ENCODE measurements at places on chromosomes 4 and X.

DNA sequence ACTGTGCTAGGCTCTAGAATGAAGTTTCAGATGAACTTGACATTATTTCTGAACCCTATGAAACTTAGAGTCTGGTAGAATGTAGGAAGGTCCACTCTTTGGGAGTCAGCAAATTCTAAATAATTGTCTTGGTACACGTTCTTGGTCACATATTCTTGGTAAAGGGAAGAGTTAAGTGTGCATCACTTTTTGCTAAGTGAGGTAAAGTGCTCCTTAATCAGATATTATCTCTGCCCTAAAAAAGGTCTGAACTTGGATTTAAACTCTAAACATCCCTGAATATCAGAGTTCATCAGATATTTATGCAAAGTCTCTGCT is 7.2 kb downstream of the OCIAD2 start:
- DNase-seq = no peak

DNA sequence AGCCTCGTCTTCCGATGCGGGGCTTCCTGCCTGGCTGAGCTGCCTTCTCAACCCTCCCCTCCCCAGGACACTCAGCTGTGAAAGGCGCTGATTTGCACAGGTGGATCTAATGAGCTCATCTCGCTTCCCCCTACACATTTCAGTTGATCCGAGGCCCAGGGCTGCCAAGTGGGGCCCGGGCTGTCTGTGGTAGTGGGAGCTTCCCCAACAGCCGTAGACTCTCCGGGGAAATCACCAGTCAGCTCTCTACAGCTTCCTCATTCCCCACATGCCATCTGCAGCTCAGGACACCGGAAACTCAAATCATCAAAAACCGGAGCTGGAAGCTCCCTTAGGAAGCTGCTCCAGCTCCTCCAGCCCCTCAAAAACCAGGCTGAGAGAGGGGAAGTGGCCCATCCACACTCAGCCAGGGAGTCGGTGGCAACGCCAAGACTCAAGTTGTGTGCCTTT is 56.2 kb downstream of the SMIM20 start:
- DNase-seq = no peak

DNA sequence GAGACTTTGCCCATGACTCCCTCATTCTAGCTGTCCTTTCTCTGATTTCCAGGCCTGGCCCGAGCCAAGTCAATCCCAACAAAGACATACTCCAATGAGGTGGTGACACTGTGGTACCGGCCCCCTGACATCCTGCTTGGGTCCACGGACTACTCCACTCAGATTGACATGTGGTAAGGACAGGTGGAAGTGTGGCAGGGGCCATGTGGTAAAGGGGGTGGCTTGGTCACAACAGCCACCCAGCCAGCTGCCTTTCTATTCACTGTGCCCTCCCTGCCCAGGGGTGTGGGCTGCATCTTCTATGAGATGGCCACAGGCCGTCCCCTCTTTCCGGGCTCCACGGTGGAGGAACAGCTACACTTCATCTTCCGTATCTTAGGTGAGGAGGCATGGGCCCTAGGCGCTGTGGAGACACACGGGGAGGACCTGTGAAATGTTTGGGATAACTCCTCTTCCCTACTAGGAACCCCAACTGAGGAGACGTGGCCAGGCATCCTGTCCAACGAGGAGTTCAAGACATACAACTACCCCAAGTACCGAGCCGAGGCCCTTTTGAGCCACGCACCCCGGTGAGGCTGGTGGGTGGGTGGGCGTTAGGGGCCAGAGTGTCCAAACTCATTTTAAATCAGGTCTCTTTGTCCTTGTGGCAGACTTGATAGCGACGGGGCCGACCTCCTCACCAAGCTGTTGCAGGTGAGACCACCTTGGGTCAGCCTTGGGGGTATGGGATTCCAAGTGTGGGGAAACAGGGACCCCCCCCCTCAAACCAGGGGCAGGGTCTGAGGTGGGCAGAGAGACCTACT is 6.1 kb upstream of the USP11 start:
- no peak for DNase-seq

- no peak for DNase-seq
These were observed 8.1 kb upstream of the DTHD1 start for GRCh38 chr4:36273276-36273675.

- no peak for DNase-seq
These were observed 312.0 kb downstream of the PDGFC start for GRCh38 chr4:156659570-156659969.

DNA sequence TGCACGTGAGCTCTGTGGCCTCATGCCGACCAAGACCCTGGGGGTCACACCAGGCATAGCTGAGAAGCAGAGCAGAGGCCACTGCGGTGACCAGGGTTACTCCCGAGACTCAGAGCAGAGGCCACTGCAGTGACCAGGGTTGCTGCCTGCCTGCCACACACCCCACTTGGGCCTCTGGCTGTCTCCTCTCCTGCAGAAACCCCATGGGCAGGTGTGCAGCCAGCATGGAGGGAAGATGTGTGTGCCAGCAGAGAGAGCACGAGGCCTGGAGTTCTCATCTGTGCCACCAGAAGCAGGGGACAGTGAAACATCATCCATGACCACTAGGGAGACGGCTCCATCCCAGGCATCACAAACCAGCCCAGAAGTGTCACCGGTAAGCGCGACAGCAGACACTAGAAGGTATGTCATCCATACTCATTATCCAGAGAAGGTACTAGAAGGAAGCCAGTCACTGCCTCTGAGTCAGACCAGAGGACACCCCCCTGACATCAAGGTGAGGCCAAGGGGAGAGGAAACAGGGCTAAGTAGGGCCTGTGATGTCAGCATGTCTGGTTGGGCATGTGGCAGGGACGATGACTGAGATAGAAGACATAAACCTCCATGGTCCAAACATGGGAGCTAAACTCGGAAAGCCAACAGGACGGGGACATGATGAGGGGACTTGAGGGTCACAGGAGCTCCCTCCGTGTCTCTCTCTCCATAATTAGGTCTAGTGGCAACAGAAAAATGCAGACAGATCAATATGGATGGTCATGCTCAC is 24.2 kb upstream of the SPON2 start:
- DNase-seq = no peak

DNA sequence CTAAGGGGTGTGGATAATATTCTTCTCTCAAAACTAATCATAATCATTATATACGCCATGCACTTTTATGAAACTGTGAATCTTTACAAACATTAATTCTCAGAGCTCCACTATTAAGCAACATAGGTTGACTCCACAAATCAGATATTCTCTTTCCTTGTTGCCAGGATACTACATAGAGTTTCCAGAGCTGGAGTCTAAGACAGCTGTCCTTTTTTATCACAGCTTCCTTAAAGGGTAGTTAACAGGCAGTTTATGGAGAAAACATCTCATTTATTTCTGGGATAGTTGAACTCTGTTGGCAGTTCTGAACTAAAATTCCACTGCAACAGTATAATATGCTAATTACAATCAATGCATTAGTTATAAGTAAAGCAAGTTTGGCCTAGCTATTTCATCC is 152.1 kb upstream of the PPP1R2C start:
- DNase-seq = no peak

GRCh38 chrX:24190500-24191156 is 41.1 kb downstream of the ZFX start:
- no peak for DNase-seq

- no peak for DNase-seq
These were observed 470.2 kb downstream of the IQCM start for GRCh38 chr4:149345424-149345823.

- no peak for DNase-seq
These were observed 22.2 kb upstream of the ATP6AP2 start for GRCh38 chrX:40558590-40558989.

DNA sequence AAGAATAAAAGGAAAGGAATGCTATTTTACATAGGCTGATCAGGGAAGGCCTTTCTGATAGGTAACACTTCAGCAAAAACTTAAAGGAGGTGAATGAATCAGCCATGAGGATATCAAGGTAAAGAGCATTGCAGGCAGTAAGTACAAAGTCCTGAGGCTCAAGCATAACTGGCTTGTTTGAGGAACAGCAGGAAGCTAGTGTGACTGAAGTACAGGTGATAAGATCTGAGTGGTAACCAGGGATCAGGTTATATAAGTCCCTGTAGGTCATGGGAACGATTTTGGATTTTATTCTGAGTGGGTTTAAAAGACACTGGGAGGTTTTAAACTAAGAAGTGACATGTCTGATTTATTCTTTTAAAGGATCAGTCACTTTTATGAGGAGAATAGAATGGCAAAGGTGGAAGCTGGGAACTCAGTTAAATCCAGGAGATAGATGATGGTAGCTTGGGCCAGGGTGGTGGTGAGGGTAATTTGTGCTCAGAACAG is 47.1 kb upstream of the THOC2 start:
- no peak for DNase-seq

DNA sequence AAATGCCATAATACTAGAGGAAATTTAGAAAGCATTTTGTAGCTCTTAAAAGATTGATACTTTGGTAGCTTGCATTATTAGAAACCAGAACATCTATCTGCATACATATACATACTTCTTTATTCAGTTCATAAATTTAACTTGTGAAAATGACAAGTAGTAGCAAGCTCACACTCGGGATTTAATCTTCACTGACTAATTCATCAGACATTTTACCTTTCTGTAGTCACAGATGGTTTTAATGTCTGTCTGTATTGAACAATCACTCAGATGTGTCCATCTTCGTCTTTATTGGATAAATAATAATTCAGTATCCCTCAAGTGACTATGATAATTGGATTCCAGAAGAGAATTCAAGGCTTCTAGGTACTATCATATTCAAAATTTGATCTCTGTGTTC is 232.3 kb downstream of the TENM3 start:
- no peak for DNase-seq

GRCh38 chr4:143514169-143514495 is 630 bp downstream of the SMARCA5 start:
- no peak for DNase-seq

- DNase-seq = no peak
These were observed 33.3 kb downstream of the IL2 start for GRCh38 chr4:122423246-122423645.

DNA sequence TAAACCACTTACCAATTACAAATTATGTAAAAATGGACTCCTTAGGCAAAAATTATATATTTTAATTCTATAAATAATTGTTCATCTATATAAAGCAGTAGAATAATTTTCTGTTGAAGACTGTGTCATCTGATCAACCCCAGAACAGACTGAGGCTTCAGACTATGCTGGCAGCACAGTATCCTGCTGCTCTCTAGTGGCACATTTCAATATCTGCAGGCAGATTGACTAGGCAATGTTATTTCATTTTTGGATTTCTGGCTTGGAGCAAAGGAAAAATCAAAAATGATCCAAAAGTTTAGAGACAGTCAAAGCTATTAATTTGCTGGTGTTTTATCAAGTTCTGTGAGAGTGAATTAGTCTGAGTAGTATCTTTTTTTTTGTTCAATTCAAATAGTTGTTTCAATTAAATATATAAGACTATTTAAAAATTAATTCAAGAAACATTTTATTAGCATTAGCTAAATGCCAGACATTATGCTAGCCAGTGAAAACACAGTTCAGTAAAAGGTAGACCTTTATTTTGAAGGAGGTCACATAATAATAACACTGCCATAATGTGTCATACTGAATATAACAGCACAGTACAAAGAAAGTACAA is 21.3 kb upstream of the SULT1E1 start:
- no peak for DNase-seq

DNA sequence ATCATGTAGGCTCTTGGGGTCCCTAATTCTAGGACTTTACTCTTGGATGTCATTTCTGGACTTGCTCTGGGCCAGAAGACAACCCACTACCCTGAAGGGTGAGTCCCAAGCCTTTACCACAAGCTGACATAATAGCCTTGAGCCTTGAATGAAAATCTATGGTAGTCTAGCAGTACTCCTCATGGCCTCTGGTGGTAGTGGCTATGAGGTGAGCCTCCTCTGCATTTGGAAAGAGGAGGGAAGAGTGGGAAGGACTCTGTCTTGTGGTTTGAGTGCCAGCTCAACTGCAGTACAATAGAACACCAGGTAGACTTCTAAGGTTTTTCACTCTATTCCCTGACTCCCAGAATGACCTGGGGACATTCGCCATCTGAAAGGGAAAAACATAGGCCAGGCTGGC is 96.5 kb downstream of the DCAF12L1 start:
- no peak for DNase-seq

GRCh38 chr4:74394476-74395136 is 29.7 kb downstream of the EREG start:
- no peak for DNase-seq

DNA sequence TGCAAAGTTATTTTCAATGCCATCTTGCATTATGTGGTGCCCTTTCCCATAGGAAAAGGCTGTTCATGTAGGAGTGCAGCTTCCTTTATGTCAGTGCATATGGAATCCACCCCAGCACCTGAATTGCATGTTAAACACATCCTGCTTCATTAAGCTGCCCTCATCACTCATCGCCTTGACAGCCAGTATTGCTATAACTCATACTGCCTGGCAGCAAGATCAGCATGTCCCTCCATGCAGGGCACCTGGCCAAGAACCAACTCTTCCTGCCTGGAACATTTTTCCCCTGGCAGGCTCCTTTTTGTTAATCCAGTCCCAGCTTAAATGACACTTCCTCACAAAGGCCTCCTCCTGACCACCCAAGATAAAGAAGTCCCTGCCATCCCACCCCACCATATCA is 23.5 kb upstream of the CA5B start:
- DNase-seq = no peak

- no peak for DNase-seq
These were observed 101.9 kb downstream of the EFNB1 start for GRCh38 chrX:68930542-68931317.

DNA sequence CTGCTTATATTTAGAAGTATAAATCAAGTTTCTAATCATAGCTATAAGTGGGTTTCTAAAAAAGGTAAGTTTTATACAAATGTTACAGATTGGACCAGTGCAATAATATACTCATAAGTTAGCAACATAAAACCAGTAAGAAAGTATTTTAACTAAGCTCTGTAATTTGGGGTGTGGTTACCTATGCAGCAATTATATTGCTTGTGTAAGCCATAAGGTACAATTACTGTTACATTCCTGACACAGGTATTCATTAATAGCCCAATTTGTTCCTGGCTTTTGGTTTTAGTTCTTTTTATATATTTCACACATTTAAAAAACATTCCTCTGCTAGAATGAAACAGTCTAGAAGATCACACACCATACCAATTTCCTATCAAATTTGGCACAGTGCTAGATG is 115.1 kb downstream of the FRYL start:
- no peak for DNase-seq

DNA sequence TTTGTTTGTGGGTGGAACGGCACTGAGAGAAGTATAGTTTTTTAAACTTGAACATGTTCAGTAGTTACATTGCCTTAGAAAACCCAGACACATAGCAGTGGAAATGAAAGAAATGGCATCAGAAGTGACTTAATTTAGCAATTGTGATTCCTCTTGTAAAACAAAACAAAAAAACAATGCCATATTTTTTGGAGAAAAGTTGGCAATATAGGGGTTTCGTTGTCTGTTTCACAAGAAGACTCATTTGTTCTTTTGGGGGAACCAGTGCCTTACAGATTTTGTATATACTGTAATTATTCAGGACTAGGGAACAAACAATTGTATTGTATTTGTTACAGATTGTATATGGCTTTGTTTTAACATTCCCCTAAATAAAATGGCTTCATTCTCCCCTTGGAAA is 390.7 kb downstream of the UNC5C start:
- DNase-seq = no peak

GRCh38 chr4:27628609-27629008 is 768.0 kb downstream of the STIM2 start:
- no peak for DNase-seq

All from activated T-helper 9 cell treated with anti-CD3 and anti-CD28 coated beads, Interleukin-2, amount 50 U/mL, for 16 hours (primary cell).